KG1 (cell line): ENCODE measurements at places on chromosomes 16 and 17.

DNA sequence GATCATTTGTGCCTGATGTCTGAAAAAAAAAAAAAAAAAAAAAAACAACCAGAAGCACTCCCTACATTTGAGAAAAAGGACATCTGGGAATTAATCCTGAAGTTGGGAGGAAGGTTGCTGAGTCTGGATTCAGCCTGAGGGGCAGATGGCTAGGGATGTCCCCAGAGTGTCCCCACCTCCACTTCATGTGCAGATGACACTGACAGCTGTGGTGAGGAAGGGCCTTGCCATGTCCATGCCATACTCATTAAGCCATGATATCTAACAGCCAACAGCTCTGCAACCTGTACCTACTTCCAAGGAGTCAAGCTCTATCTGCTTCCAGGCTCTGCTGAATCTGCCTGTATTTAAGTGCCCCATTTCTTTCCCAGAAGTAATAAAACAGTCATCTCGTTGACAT, 356.0 kb downstream of the CA10 start:
- no peak for DNase-seq

GRCh38 chr16:55773859-55774549, 58.9 kb downstream of the CES1 start:
- no peak for DNase-seq

DNA sequence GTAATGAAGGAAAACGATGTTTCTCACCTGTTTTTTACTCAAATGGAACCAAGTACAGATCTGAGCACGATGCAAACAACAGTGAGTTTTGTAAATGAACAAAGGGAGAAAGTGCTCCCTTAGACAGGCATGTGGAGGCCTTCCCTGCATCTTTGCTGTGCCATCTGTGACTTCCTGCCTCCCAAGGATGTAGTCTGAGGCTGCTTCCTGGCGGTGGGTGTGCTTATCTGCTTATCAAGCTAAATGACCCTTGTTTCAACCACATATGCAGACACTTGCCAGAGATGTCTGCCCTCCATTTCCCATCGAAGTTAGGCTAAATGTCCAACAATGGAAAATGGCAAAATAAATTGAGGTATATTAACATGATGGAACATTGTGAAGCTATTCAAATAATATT, 34.6 kb downstream of the RGS9 start:
- DNase-seq, result no peak

DNA sequence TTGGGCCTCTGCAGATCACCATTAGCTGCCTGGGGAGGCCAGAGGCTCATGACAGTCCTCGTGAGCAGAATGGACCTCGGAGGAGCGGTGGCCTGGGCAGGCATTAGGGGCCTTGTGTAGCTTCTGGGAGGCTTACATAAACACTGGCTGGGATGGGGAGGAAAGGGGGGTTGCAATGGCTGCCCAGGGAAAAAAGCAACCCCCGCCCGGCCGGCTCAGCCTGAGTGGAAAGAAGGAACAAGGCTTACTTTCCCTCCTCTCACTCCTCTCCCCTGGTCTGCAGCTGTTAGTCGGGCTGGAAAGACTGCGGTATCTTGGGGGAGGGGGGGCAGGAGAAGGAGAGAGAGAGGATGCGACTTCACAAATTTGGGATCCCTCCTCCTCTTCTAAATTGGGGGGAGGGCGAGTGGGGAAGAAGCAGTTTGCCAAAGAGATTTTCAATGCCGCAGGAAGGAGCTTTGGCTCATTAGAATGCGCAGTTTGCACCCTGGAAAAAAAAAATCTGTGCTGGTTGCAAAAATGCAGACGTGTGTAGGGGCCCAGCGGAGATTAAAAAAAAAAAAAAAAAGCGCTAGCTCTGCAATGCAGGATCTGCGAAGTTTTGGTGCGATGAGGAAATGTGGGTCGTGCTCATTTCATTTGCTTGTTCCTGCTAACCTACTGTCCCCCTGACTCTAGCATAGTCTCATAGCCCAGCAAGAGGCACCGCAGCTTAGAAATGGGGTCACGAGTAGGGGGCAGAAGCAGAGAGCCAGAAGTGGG, 6.6 kb upstream of the NR1D1 start:
- DNase-seq, result no peak

DNA sequence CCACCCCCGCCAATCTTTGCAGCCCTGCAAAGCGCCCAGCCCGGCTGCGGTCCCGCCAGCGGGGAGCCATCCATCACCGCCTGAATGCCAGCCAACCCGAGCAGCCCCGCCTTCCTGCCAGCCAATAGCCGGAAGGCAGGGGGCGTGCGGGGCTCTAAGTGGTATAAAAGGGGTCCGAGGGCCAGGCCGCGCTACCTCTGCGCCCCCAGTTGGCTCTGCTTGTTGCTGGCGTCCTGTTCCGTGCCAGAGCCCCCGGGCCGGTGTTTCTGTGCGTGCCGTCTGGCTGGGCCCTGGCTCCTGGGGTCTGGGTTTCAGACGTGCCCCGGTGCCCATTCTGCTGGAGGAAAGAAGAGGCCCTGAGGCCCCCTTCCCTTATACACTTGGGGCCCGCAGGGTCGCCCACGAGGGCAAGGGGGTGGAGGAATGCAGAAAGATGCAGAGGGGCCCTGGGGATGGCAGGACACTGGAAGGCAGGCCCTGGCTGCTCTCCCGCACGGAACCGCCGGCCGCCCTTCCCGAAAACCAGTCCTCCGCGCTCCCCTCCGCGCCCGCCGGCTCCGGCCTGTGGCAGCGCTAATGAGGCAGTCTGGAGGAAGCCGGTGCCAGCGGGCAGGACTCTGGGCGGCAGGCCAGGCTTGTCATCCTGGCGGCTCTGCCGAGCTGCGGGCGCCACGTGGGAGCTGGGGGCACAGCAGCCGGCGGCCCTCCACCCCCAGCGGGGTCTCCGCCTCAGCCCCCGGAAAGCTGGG, 14.0 kb downstream of the COPZ2 start:
- DNase-seq, result no peak

DNA sequence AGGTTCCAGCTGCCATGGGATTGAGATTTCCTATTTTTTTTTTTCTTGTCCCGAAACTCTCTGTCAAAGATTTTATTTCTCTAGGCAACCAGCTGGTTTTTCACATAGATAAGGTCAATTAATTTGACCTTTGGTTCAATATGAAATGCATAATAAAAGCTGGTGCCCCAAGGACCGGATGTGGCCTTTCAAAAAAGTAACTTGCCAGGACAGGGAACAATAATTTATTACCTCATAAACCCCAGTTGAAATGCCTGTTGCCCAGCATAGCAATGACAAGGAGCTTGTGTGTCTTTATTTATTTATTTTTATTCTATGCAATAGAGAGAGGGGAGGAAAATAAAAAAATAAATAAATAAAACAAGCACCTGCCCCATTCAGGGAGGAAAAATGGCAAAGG, 472.7 kb downstream of the KCNJ2 start:
- DNase-seq, result no peak

DNA sequence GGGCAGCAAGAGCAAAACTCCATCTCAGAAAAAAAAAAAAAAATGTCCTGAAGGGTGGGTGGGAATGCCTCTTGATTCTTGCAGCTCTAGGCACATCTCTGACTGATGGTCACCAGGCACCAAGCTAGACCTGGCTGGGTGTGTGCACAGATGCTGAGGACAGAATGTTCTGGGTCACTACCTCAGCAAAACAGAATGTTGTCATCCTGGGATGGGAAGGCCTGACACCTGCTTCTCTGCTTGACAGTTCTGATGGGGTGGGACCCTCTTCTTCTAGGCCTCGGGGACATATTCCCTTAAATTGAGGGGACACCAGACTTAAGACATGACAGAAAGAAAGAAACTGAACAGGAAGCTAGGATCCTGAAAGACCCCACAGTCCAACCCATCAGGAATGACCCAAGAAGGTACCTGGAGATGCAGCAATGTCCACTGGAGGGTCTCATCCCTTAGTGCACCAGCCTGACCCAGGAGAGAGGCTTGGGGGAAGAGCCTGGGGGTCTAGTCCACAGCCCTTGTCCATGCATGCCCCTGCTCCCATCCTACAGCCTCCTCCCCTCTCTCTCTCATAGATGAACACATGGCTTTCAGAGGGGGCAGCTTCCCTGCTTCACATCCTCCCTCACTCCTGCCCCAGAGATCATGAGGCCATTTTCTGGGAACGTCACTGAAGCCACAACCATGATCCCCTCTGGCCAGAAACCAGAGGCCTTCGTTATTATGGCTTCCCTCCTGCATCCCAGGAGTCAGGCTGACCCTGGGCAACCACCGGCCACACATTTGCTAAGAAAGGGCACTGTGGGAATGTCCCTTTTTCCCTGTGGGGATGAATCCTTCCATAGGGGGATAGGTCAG, 3.8 kb upstream of the STAT5B start:
- DNase-seq, result no peak

- DNase-seq, result no peak
Measured at GRCh38 chr16:88896238-88897070, 30.0 kb upstream of the PABPN1L start.

GRCh38 chr17:73910821-73911515, 266.7 kb upstream of the SDK2 start:
- DNase-seq, result no peak

DNA sequence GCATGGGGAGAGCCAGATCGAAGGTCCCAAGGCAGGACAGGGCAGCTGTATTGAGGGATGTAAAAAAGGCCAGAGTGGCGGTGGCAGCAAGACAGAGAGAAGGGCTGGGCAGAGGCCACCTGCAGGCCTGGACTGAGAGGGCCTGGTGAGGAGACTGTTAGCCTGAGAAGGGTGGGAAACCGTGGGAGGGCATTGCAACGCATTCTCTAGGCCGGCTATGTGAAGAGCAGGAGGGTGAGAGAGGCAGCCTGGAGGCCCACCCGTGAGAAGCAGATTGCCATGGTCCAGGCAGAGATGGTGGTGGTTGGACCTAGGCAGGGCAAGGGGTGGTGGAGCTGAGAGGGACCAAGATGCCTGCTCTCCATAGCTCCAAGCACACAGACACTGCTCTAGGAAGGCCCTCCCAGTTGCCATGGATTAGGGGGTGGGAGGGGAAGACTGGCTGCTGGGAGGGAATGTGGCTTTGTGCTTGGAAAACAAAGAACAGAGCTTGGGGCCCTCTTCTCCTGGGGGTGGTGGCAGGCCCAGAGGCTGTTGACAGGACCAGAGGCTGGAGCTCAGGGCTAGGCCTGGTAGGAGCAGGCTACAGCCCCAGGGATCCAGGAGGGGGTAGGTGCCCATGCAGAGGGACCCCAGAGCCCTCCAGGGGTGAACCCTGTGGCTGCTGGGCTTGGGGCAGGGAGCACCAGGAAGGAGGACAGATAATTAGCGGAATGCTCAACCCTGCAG, 12.4 kb upstream of the TCAP start:
- no peak for DNase-seq

DNA sequence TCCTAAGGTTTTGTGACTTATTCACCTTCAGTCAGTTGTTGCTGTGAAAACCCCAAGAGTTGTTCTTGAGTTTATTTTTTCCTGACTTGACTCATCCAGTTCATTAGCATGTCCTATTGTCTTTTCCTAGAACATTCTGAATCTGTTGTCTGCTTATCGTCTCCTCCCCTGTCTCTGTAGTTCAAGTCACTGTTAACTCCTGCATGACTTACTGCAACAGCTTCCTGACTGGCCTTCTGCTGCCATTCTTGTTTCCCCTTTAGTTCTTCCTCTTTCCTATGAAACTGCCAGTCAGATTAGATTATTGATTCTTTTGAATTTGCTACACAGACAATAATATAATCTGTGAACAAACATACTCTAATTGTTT, 161.5 kb downstream of the FTO start:
- peak; percentile 63 for DNase-seq
